ENCODE measurements at places on chromosomes 13 and 19.

DNA sequence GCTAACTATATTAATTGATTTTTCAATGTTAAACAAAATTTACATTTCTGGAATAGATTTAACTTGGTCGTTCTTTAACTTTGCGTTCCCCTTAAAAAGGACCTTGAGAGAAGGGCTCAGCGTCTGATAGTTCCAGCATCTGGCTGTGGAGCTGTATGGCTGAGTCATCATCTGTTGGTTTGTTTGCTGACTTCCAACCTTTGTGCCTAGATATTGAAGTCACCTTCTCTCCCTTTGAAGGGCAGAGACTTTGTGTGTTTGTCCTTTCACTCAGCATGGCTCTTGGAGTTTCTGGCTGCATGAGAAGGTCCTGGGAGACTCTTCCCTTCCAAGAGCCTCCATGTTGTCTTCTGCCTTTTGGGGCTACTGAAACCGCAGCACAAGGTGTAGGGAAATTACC lies 16.6 kb upstream of the IRS2 start:
- no peak for DNase-seq

GRCh38 chr13:98827449-98827848 lies 75.0 kb upstream of the SLC15A1 start:
- DNase-seq = no peak

GRCh38 chr19:2037651-2038255 lies 13.3 kb downstream of the MKNK2 start:
- no peak for DNase-seq

DNA sequence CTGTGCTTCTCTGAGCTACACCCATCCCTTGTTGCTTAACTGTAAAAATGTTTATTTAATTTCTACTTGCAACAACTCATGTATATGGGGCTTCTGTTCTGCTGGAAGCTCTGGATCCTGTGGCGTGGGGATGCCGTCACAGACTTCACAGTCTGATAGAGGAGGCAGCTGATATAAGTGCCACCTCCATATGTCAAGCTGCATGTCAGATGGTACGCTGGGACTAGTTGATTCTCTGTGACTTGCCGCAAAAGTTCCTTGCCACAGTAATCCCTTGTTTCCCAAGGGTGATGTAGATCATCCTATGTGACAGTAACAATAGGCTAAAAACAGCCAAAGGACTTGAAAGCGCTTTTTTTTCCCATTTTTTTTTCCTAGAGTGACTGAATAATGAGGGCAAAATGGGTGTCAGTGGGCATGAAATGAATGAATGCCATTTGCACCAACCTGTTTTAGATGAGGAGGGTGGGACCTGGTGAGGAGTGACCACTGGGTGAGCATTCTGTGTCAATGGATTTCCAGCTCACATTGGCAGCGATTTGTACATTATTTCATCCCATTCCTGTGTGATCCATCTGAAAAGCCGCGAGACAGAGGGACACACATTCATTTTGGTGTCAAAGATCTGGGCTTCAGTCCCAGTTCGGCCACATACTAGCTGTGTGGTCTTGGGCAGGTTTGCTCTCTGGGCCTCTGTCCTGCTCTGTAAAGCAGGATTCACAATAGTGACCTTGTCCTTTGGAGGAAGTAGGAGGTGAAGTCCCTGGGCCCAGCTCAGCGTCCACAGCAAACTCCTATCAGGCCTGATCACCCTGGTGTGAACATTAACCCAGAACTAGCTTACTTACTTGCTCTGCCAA lies 88.9 kb upstream of the RNF113B start:
- no peak for DNase-seq

- DNase-seq = no peak
These were observed 299.6 kb downstream of the TDRD3 start for GRCh38 chr13:60696602-60697001.

DNA sequence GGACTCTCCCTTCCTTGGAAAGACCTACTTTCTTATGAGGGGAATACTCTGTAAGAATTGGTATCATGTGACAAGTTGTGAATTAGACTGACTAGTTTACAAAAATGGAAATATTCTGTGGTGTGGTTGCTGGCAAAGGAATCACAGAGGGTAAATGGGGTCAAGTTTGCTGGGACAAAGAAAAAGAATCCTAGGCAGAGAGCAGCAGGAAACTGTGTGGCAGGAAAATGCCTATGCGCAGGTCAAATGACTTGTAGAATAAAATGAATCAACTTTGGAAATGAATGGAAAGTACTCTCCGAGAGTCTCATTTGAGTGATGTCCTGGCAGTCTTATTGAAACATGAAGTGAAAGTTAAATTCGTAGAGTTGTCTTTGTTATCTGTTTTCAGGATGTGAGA lies 1250.7 kb downstream of the UQCRFS1 start:
- DNase-seq = no peak

Data from AG09309 (cell line).